ENCODE measurements at places on chromosomes 11 and 22.

GRCh38 chr11:29271616-29272015 is 745.2 kb downstream of the KCNA4 start:
- DNase-seq = no peak

GRCh38 chr11:122755409-122755808 is 82.9 kb upstream of the CRTAM start:
- DNase-seq = no peak

DNA sequence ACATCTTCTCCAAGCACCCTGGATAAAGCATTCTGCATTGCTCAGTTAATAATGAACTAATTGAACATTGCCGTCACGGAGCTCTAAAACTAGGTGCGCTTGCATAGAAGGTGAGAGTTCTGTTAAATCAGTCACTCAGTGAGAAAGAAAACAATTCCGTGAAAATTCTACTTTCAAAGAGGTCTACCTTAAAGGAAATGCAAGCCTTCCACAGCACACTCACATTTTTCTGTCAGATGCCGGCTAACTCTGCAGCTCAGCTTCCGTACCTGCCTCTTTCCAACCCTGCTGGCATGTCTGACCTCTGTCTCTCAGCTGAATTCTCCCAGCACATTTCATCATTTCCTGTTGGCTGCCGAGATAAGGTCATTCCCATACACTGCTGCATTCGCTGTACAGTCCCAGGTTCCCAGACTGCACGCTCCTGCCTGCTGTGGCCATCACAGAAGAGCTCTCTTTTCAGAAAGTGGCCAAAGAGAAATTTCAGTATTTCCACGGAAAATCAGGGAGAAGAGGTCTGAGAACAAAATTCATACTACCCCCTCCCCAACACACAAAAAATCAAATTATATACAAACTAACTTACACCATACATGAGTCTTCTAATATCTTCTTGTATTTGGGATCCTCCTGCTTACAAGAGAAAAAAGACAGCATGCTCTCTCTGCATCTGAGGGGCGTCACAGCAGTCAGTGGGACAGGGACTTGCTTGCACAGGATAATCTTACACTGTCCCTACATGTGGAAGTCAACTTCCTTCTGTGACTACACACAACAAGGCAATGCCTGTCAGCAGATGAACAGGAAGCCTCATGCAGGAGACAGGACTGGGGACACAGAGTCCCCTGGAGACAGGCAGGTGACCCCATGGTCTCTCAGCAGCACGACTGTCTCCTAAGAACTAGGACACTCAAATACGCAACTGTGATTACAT is 55.1 kb downstream of the PACSIN2 start:
- DNase-seq = no peak

DNA sequence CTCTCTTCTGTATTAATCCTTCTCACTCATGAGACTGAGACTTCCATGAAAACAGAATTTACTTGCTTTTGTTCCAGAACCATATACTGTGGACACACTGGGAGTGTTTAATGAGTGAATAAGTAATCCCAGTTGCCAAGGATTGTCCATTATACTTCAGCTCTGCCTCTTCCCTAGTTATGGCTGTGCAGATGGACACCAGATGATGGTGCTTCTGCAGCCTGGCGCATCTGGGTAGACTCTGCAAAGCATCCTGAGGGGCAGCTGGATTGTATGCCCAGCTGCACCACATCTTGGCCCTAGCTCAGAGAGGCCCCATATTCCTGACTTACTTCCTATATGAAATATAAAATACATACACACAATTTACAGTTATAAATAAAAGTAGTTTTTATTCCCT is 43.5 kb downstream of the DBX1 start:
- DNase-seq = no peak

DNA sequence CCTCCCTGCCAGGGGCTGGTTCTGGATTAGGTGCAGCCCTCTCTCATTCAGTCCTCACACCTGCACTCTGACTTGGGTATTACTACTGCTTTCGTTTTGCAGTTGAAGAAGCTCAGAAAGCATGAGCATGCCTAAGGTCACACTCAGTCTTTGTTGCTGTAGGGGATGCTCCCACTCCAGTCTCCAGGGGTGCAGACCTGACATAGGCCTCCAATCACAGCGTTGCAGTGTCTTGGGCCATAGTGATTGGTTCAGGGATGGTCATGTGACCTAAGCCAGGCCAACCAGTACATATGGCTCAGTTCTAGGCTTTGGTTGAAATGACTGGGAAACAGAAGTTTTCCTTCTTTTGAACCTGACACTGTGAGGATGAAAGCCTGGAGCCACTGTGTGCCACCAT is 61.7 kb downstream of the FBXO7 start:
- DNase-seq = no peak

DNA sequence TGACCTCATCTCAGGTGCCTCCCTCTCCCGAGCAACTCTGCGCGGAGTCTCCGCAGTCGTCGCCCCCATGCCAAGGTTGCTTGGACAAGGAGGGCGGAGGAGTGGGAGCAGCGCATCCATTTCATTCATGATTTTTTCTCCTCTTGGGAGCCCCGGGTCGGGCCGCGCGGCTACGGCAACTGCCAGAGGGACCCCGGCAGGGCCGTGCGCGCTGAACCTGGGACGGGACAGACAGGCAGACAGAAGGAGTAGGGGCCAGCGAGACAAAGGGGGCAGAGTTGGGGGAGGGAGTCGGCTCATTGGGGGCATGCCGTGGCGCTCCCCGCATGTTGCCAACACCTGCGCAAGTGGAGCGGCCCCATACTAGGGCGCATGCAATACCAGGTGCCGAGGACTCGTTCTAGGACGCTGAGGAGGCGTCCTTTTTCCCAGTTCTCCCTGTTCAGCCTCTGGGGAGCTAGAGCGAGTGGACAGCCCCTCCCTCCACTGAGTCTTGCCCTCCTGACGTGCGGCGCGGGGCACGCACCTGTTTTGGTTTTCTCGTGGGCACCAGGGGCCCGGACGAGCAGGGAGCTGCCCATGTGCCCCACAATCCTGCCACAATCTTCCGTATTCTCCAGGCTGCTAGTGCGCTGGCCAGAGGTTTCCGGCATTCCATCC is 501 bp upstream of the PTPN5 start:
- DNase-seq = no peak

GRCh38 chr11:57560146-57560545 is 7.3 kb downstream of the UBE2L6 start:
- no peak for DNase-seq

GRCh38 chr11:69683764-69684333 is 8.7 kb upstream of the LTO1 start:
- no peak for DNase-seq

DNA sequence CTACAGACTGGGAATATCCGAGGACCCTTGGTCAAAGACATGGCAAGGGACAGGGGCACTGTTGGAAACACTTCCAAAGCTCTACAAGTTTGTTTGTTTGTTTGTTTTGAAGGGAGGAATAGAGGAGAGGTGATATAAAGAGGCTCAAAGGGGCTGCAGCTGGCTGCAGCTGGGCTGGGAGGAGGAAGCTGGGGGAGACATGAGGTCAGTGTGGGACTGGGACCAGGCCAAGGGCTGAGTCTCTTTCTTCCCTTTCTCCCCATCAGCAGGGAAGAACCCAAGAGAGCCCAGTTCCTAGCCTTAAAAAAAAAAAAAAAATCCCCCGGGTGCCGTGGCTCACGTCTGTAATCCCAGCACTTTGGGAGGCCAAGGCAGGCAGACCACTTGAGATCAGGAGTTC is 5.0 kb downstream of the RHOG start:
- DNase-seq = no peak

GRCh38 chr11:16605894-16606783 is 132.3 kb upstream of the C11orf58 start:
- DNase-seq = peak; percentile 86

GRCh38 chr11:83361831-83362230 is 75.7 kb upstream of the CCDC90B start:
- no peak for DNase-seq

DNA sequence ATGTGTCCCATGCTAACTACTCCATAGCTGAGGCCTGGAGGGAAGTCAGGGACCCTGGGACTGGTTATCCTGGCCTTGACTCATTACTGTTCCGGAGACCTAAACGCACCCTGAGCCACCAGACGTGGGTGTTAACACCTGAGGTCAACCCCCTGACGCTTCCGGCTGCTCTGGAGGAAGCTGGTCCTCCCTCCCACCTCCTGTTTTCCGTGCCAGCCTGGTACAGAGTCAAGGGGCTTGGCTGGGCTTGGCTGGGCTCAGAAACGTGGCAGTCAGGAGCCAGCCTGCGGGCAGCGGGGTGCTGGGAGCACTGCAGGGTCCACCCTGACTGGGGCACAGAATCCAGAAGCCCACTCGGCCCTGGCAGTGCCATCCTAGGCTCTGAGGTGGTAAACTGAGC is 2.6 kb downstream of the TMPRSS4 start:
- no peak for DNase-seq

DNA sequence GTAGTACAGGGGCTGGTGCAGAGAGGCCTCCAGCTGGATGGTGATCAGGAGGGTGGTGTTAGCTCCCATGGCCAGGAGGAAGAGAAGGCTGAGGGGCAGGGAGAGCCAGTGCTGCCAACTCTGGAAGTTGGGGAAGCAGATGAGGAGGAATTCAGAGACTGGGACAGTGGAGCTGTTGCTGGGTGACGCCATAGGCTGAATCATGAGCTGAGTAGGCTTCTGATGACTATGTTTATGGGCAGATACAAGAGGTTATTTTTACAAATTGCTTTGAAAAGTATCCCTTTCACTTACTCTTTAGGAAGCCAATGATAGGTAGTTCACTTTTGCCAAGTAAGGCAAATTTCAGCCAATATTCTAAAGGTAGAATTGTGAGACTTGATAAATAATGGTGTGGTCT is 3.1 kb downstream of the OR56A1 start:
- DNase-seq = no peak

- DNase-seq = no peak
Measured at GRCh38 chr11:76810151-76810853, 27.1 kb downstream of the TSKU start.

- no peak for DNase-seq
Measured at GRCh38 chr22:49013707-49014106, 814.0 kb downstream of the BRD1 start.

- DNase-seq = no peak
Measured at GRCh38 chr11:130859886-130860285, 56.4 kb downstream of the SNX19 start.

GRCh38 chr11:66856496-66857233 is at the start of gene LRFN4:
Gene LRFN4, plus strand, starts transcription at chr11:66857064. Its CDS starts 681 bp downstream, at chr11:66857745.
- DNase-seq = no peak

GRCh38 chr11:48078689-48079088 is 98.3 kb downstream of the PTPRJ start:
- DNase-seq = no peak

DNA sequence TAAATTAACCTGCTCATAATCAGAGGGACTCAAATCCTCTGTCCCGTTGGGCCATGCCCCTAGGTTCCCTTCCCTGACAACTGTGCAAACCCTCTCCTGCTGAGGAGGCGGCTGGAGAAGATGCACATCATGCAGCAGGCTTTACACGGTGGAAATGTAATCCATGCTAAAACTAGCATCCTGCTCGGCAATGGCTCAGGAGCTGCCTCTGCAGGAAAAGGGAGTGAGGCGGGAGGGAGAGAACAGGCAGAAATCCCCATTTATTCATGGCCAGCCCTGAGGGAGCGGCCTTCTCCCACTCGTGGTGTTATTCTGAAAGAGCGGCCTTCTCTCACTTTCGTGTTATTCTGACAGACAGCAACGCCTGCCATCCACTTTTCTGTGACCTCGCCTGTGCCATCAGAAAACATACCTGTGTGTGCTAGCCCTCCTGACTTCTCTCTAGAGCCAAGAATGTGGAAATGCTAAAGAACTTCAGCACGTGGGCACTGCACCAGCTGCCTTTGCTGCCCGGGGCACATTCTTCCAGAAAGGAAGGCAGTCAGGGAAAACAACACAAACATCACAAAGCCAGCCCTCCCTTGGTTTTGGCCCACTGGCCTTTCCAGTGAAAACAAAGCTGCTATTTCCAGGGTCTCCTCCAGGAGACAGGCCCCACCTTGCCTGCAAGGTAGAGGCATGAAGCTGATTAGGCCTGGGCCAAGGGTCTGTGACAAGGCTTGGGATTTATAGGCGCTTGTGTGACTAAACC is 62.9 kb upstream of the BID start:
- DNase-seq = no peak

DNA sequence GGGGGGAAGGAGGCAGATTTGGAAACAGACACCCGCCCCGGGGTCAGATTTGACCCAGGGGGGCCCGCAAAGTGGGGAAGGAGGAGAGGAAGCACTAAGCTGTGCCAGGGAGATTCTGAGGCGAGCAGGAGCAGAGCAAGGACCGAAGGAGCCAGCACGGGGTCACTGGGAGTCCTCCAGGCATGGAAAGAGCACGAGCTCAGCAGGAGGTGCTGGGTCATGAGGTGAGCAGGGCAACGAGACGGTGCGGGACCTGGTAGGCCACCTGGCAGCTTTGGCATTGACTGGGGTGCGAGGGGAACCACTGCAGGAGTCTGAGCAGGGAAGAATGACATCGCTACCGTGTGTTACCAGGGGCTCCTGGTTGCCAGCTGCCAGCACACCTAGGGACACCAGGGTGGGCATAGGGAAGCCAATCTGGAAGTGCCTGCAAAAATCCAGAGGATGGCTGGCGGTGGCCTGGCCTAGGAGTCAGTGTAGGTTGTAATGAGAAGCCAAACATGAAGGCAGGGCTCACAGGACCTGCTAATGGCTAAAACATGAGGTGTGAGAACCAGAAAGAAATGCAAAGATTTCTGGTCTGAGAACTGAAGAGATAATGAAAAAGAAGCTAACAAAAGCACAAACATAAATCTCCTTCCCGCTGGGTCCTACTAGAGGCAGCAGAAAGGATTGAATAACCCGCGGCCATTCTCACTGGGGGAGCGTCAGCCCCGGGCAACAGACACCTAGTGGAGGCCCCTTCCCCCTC is 63.5 kb downstream of the MICAL3 start:
- no peak for DNase-seq

DNA sequence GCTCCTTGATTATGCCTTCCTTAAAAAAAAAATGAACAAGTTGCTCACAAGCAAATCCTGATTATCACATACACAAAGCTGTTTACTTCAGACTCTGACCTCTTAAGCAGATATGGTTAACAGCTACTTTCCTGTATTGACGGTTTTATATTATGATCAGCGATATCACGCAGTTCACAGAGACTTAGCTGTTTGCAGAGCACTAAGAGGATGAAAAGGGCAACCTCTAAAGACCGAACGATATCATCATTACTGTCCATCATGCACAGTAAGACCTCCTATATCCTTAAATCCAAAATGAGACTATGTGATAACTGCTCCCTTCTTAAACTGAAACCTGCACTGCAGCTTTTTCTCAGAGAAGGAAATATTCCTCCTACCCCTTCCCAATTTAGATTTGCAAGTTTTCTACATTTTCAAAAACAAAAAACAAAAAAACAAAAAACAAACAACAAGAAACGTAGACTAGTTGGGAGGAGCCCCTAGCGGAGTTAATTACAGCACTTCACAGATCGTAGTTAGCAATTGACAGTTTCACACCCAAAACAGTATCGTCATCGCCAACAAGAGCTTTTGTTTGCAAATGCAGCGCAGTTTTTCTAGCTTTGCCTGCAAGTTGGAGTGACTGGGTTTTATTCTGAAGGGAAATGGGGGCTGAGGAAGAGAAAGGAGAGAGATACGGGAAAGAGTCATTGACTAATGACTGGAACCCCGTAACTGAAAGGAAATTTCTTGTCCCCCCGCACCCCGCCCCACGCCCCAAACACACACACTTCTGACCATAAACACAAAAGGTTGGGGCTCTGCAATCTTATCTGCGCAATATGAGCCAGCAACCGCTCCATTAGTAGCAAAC is 1.2 kb downstream of the DDX6 start:
- no peak for DNase-seq

- DNase-seq = no peak
Measured at GRCh38 chr22:44686873-44687600, 15.0 kb upstream of the PRR5 start.

- DNase-seq = no peak
Measured at GRCh38 chr11:129144256-129144655, 47.9 kb downstream of the ARHGAP32 start.
